Central memory CD8-positive, alpha-beta T cell (primary cell): ENCODE measurements at places on chromosomes 1 and 21.

DNA sequence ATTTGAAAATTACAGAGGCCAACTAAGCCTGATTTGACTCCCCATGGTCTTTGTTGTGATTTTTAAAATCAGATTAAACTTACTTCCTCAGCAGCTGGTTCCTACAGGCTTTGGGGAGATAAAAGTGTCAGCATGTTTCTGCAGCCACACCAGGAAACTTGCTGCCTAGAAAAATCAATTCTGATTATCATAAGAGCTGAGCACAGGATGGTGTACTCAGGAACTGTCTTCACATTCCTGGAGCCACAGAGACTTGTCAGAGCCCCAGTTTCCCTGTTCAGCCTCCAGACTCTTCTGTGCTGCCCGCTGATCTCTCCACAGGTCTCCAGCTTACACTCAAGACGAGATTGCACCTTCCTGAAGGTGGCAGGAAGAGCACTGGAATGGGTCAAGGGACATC, 23.9 kb downstream of the RAB3B start:
- no peak for DNase-seq

- no peak for DNase-seq
Observed at GRCh38 chr1:232386721-232387510, 243.0 kb downstream of the SIPA1L2 start.

GRCh38 chr21:44875316-44875700, 1.8 kb upstream of the PTTG1IP start:
- DNase-seq: no peak

- no peak for DNase-seq
Observed at GRCh38 chr1:157245823-157246222, 107.6 kb upstream of the ETV3 start.

DNA sequence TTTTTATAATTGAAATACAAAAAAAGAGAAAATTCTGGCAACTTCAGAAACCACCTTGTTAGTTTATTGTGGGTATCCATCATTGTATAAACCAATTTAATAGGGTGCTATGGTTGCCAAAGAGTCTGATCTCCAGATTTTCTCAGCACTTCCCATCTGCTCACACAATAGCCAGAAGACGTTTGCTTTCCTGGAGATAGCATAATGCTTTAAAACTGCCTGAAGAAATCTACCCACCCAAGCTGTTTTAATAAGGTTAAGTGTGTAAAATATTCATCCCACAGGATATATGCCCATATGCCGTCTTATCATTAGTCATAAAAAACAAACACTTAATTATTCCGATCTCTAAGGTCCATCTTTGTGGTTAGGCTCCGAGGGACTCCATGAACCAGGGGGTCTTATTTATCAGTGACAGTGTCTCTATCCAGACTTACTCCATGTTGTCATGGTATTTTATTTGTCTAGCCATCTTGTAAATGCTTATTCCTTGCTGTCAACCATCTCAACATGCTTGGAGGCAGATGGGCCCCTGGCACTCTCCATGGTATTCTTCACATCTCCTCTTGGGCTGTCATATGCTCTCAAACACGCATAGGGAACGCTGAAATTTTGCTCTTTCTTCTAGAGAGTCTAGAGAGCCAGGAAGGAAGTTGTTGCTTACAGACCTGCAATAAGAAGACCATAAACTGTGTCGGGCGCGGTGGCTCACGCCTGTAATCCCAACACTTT, 58.5 kb downstream of the MAP10 start:
- DNase-seq: no peak

DNA sequence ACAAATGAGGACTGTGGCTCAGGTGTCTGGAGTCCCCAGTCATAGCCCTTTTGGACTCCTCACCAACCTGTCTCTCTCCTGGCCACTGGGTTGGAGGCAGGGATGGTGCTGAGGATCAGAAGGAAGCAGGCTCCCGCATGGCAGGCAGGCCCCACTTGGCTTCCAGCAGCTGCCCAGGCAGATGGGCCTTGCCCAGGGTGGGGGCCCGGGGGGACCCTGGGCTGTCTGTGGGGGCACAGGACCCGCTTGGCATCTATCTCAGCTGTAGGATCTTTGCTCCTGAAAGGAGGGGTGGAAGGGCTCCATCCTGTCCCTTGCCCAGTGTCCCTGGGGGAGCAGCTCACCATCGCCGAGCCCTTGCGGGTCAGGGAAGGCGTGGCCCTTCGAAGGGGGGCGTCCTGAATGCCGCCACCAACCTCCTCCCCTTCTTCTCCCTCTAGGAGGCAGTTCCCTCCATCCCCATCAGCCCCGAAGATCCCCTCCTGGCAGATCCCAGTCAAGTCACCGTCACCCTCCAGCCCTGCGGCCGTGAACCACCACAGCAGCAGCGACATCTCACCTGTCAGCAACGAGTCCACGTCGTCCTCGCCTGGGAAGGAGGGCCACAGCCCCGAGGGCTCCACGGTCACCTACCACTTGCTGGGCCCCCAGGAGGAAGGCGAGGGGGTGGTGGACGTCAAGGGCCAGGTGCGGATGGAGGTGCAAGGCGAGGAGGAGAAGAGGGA, 154.5 kb downstream of the PEX14 start:
- no peak for DNase-seq

GRCh38 chr21:31873696-31874599, 1.1 kb downstream of the HUNK start:
- DNase-seq: no peak

DNA sequence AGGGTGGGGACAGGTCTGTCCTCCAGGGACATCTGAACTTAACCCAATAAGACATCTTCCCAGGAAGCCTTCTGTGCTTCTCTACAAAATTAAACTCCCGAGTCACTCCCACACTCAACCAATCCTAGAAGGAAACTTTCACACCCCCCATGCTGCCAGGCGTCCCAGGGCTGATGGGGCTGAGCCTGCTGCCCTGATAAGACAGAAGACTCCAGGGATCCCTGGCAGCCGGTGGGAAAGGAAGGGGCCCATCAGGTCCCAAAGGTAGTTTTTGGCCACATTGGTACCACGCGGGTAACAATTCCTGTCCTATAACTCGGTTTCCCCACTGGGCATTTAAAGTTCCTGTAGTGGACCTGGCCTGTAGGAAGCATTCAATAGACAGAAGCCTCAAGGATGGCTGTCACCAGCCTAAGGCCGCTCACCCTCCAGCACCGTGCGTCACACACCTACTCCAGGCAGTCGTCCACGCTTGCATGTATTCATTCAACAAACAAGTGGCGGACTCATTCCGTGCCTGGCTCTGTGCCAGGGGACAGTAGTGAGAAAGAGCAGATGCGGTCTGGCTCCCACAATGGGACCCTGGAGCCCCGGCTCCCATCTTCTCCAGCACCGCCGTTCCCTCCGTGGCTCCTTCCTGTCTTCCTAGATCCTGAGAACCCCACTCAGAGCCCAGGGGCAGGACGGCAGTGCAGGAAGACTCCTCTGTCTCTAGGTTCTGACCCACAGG, 465.2 kb downstream of the NPHP4 start:
- no peak for DNase-seq

DNA sequence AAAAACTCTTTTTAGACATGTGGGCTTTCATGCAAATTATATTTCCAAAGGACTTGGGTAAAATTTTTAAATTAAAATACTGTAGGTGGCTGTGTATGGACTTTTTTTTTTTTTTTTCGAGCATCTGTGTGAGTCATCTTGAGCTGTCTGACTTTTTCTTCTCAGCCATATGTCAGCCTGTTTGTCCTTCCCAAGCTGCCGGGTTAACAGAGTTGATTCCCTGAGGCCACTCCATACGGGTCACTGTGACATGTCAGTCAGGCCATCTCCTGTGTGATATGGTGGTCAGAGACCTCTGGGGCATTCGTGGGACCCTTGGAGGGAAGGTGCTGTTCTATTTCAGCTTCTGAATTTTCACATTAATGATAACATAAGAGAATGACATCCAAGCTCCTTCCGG, 148.3 kb downstream of the KCNJ6 start:
- no peak for DNase-seq

- DNase-seq: no peak
Observed at GRCh38 chr1:165988817-165989216, 161.4 kb downstream of the UCK2 start.

DNA sequence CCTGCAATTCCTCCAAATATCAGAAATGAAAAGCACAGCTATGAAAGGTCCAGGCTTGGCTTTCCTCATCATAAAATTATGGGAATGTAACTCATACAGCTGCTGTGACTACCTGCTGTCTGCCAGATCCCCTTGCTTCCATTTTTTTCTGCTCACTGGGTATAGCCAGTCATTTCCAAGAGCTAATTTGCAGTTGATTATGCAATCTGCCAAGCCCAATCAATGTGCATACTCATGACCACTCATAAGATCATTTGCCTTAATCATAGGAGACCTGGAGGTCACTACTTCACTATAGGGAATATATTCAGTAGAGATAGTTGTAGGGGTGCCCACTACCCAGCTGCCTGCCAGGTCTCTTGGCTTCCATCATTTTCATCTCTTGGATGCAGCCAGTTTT, 417.7 kb upstream of the ZRANB2 start:
- no peak for DNase-seq

DNA sequence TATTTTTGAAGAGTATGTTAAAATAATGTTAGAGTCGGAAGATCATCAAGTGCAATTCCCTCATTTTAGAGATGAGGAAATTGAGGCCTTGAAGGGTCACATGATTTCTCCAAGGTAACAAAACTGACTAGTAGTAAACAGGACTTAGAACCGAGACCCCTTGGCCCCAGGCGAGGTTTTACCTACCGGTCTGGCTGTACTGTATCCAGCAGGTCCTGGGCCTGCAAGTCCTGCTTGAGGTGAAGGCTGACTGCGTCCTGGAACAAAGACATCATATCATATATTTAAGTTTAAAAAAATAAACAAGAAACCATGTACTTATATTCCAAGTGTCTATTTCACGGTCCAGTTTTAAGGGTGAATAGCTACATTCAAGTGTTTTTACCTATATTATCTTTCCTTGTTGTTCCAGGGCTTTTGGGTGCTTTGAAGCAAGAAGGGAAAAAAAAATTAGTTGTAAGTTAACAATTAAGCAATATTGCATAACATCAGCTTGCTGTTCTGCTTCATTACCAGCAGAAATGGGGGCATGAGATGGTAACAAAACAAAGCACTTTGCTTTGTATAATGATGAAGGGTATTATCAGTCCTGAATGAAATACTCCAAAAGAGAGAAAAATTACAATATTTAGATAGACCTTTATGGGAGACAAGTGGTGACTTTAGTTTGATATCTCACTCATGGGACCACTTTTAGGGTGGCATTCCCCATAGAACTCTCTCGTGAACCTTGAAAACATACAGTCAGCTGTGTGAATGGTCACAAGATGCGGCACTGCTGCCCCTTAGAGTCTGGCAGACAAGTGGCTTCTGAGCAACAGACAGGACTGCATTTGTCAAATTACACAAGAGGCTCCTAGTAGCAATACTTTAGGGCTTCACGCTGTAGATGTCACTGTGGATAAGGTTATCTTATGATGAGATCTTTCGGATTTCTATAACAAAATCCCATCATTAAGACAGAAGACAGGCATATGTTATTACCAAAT, 29.8 kb upstream of the CFAP298 start:
- DNase-seq: no peak

DNA sequence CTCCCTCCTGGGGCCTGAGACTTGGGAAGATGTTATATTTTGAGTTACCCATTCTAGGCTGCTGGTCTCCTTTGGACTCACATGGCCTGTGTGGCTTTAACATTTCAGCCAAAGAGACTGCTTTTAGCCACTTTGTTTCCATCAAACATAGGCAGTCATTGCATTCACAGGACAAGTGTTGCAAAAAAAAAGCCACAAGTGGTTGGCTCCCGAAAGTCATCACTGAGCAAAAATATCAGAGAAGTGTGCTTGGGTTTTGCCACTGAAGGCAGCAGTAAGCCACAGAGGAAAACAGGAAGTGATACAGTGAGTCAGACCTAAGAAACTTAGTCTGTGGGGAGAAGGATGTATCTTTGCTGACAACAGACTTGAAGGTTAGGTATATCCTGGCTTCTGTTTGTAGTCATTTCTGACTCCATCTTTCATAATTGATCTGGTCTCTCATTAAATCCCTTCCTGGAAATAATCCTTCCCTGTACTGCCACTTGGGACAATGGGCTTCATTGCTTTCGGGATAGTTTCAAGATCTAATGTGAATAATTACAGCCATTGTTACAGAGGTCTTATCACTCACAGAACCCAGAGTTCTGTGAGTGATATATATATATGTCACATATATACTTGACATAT, 80.9 kb downstream of the COLGALT2 start:
- peak; percentile 51 for DNase-seq

DNA sequence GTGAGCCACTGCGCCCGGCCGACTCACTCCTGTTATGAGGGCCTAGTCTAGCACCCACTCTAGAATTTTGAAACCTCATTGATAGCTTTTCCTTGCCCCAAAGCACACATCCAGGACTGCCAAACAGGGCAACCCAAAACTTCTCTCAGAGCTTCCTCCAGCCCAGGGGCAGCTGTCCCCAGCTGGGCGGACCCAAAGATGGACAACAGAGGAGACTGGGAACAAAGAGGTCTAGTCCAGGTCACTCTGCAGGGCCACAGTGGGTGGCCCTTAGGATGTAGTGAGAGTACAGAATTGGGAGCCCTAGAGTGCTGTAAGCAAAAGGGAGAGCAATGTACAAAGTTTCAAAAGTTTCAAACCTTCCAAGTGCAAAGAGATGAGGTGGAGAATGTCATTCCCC, 1.2 kb downstream of the CD34 start:
- no peak for DNase-seq
